Activated CD8-positive, alpha-beta memory T cell treated with anti-CD3 and anti-CD28 coated beads, Interleukin-2, amount 50 U/mL, for 4 hours (primary cell): ENCODE measurements at places on chromosomes 7 and 10.
A peak's percentile ranks its signal among the peaks of the same experiment; 100 is the strongest.

DNA sequence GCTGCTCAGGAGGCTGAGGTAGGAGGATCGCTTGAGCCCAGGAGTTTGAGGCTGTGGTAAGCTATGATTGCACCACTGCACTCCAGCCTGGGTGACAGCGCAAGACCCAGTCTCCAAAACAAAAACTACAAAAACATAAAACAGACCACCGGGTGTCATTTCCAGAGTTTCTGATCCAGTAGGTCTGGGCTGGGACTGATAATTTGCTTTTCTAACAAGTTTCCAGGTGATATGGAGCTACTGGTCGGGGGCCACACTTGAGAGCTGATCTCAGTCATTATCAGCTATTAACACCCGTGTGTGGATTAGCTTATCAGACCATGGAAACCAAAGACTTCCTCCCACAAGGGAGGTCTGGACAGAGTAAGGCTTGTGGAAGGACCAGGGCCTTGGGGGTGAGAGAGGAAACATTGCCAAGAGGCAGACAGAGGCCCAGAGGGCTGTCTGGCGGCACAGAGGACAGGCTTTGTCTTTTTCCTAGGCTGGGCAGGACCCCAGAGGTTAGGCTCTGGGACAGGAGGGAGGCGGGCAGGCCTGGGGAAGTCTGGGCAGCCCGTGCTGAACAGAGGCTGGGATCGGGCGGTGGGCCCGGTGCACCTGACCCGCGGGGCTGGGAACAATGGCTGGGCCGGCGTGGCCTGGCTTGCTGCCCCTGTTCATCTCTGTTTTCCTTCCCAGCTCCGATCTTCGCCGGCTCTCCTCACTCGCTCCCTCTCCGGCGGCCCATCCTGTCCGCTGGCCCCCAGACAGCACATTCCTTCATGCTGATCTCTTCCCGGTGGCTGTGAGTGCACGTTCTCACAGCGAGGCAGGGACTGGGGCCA, 25.2 kb downstream of the TMEM270 start:
- no peak for DNase-seq

- DNase-seq = peak; percentile 58
Measured at GRCh38 chr7:130733931-130734814, at the start of gene KLF14. Gene KLF14 (minus strand): TSS chr7:130734207. CDS start chr7:130734033, 174 bp downstream.

GRCh38 chr7:33459340-33459751, 330.0 kb downstream of the BBS9 start:
- no peak for DNase-seq

DNA sequence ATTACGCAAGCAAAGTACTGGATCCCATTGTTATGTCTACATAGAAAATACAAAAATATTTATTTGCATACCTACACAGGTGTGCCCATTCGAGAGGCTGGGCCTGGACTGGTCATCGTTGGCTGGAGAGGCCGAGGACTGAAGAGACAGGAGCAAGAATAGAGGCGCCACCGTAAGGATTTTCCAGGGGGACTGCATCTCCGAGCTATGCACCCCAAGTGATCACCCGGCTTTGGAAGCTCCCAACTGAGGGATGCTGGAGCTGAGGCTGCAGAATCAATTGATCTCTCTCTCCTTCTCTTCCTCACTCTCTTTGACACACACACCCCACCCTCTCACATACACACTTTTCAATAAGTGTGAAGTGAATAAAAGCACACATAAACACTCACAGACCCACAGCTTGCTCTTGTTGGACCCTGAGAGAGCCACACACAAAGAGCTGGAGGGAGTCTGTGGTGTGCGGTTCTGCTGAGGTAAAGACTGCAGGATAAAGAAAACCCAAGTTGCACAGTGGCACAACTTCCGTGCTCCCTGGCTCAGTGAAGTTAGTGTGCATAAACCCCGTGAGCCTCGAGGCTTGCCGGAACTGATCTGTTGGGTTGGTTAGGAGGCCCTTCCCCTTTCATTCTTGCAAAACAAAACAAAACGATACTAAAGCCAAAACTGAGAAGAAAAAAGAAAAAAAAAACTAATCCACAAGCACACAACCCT, at the start of gene AOAH:
TSS of gene AOAH (minus strand) at position 544 of the 714 bp plus-strand sequence. CDS start at position 198, 346 bp downstream.
- DNase-seq = peak; percentile 66

- DNase-seq = no peak
Measured at GRCh38 chr7:140670343-140670935, 2.3 kb upstream of the ADCK2 start.

- no peak for DNase-seq
Measured at GRCh38 chr7:151137791-151138152, 29.7 kb downstream of the GBX1 start.

DNA sequence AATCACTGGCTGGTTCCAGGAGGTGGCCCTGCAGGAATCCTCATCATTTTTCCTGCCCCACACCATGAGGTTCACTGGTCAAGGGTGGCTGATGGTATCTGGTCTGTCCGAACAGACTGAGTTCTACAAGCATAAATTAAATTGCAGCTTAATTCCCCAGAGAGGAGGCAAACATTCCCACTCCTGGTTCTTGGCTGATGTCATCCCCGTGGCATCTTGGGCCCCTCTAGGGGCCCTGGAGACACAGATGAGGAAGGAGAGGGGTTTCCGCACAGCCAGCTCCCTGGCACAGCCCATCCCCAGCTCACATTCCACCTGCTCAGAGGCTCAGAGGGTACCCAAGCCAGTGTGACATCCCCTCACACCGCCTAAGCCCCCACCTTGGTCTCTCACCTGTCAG, 5.3 kb upstream of the KLRG2 start:
- no peak for DNase-seq

DNA sequence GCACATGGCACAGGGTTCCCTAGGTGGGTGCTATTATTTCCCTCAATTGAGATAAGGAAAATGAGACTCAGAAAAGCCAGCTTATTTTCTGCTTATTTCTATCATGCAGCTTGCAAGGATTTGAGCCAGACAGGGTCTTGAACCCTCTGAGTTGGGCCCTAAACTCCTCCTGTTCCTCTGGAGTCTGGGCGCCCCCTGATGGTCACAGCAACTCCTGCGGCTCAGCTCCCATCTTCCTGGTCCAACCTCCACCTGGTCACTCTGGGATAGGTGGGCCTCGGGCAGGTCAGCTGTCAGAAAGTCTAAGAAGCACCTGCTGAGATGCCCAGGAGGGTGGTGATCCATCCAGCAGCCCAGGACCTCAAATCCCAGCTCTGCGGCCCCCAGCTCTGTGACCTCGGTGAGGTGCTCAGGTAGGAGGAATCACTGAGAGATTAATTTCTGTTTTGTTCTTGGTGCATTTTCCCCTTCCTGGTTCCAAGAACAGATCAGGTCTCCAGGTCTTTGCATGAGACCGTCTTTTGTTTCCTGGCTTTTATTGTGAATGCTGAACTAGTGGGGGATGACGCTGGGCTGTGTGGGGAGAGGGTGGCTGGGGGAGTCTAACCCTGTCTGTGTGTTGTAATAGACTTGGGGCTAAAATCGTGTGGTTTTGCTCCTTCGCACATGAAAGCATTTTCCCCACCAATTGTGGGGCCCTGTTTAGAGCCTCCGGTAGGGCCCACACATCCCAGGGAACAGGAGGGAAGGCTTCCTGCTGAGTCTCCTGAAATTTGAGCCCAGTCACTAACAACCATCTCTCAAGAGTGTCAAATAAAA, 32.8 kb downstream of the TMEM130 start:
- no peak for DNase-seq

GRCh38 chr7:13047061-13047460, 359.6 kb downstream of the ARL4A start:
- DNase-seq = no peak

- no peak for DNase-seq
Measured at GRCh38 chr7:157791261-157791660, 454.5 kb downstream of the DNAJB6 start.

GRCh38 chr10:110190170-110190569, 17.2 kb upstream of the MXI1 start:
- DNase-seq = no peak

GRCh38 chr7:139640681-139641080, 117.2 kb downstream of the CLEC2L start:
- no peak for DNase-seq

- no peak for DNase-seq
Measured at GRCh38 chr10:103849880-103850571, 5.3 kb downstream of the SH3PXD2A start.

DNA sequence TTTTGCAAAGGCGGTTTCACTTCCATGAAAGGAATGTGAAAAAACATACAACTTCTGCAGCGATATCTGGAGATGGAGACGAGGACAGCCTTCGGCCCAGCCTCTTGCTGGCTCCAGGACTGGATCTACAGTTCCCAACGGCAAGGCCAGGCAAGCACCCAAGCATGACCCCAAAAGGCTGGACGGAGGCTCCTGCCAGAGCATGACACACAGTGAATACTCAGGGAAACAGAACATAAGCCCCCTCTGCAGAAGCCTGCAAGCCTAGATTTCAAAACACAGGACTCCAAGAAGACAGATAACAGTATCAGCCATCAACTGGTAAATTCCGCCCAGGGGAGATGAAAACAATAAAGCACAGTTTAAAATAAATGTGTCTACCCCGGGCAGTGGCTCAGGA, 3.3 kb upstream of the LRRC27 start:
- no peak for DNase-seq

GRCh38 chr10:75544993-75545706, 113.7 kb downstream of the LRMDA start:
- DNase-seq = no peak

GRCh38 chr7:28413011-28413410, 693 bp downstream of the CREB5 start:
- DNase-seq = no peak

- DNase-seq = no peak
Measured at GRCh38 chr7:68767462-68767861, 830.8 kb upstream of the AUTS2 start.

- DNase-seq = no peak
Measured at GRCh38 chr10:45294681-45295080, 20.7 kb downstream of the OR13A1 start.

- DNase-seq = no peak
Measured at GRCh38 chr7:117555260-117555659, 75.4 kb downstream of the CFTR start.

DNA sequence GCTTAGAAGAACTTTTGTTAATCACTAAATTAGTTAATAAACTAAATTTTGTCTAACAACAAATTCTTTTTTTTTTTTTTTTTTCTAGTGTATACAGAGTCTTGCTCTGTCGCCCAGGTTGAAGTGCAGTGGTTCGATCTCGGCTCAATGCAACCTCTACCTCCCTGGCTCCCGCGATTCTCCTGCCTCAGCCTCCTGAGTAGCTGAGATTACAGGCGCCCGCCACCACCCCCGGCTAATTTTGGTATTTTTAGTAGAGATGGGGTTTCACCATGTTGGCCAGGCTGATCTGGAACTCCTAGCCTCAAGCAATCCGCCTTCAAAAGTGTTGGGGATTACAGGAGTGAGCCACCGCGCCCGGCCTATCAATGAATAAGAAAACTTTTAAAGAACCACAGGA, 1.1 kb upstream of the IQUB start:
- no peak for DNase-seq

DNA sequence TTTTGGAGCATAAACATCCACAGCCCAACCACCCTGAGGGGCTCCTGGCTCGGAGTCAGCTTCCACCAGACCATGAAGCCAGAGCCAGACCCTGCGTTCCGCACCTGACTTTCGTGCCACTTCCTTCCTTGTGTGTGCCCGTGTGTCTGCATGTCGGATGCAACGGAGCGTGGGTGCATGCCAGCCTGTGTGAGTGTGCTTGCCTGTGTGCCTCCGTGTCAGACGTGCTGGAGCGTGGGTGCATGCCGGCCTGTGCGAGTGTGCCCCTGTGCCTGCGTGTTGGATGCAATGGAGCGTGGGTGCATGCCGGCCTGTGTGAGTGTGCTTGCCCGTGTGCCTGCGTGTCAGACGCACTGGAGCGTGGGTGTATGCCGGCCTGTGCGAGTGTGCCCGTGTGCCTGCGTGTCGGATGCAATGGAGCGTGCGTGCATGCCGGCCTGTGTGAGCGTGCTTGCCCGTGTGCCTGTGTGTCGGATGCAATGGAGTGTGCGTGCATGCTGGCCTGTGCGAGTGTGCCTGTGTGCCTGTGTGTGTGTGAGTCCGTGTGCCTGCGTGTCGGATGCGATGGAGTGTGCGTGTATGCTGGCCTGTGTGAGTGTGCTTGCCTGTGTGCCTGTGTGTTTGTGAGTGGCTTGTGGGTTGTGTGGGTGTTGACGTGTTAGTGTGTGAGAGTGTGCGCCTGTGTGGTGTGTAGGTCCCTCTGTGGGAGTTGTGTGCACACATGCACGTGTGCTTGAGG, 28.1 kb upstream of the KNDC1 start:
- no peak for DNase-seq

GRCh38 chr7:39094731-39095130, 117.0 kb downstream of the POU6F2 start:
- DNase-seq = no peak

DNA sequence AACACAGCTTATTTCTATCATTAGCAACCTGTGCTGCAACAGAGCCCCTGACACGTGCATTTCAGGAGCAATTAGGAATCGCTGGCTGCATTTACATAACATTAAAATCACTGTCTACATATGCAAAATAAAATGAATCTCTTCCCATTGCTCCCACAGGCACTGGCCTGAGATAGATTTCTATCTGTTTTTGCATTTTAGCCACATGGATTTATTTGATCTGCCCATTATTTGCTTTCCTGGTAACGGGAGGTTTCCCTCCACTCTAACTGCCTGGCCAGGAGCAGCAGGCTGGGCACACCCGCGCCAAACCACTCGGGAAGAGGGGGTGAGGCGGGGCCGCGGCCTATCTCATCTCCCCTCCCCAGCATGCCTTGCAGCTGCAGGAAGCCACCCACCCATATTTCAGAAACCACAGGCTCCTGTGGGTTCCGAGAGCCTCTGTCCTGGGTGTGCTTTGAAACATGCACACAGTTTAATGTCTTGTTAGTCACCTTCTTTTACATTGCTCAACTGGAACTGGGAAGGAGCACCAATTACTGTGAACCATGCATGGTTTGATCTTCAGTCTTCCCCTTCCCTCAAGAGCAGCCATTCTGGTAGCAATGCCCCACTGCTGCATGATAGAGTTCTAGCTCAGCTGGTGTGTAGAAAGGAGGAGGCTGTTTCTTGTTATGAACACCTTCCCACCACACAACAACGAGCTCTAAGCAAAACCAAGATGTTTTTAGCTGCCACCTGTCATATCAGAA, 37.7 kb upstream of the IKZF1 start:
- DNase-seq = peak; percentile 76
